Adrenal gland (tissue), 19 donors: ENCODE measurements at places on chromosomes 2 and 18.

DNA sequence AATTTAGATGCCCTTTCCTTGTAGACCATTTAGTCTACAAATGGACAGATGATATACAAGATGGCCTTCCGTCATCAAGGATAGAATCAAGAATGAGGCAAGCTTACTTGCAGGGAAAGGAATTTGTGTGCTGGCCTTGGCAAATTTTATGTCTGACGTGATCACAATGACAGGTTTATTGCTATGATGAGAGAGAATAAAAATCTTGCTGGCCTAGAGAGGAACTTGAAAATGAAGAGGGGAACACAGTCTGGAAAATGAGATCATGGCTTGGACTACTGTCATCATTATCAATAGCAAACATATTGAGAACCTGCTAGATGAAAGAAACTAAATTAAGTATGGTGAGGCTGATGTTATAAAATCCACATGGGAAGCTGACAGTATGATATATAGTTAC is 66.0 kb downstream of the CSRNP3 start:
- no peak overlapping the region for H3K27ac ChIP-seq
- H3K4me1 ChIP-seq = no peaks in the 10 kb centered on the region
- no peaks in the 10 kb centered on the region for H3K27me3 ChIP-seq
- DNase-seq = no peak

DNA sequence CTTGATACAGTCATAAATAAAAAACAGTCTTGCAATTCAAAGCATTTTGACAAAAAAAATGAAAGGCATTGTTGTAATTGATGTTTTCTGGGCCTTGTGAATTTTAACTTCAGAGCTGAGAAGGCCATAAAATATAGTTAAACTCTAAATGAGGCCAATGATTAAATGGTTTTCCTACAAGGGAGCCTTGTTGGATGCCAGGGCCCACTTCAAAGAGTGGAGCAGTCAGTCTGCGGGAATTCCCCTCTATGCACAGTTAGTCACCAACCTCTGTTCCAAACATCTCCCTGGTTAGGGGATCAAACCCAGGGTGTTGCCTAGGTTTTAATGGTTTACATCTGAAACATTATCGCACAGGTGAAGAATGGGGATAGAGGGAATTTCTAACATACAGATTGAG is 143.4 kb downstream of the NCKAP5 start:
- H3K27me3 ChIP-seq = no peaks in the 10 kb centered on the region
- H3K36me3 ChIP-seq = no peaks in the 10 kb centered on the region
- DNase-seq = no peak
- no peaks in the 10 kb centered on the region for H3K4me1 ChIP-seq
- no peak overlapping the region for H3K4me3 ChIP-seq
- no peak overlapping the region for H3K27ac ChIP-seq

GRCh38 chr2:163692611-163693482 is 43.0 kb downstream of the FIGN start:
- no peaks in the 10 kb centered on the region for H3K4me1 ChIP-seq
- no peaks in the 10 kb centered on the region for H3K27me3 ChIP-seq
- DNase-seq = no peak
- peak overlapping the region; percentile 27 for H3K4me3 ChIP-seq

GRCh38 chr2:101704046-101704466 is 6.5 kb downstream of the MAP4K4 start:
- H3K27ac ChIP-seq = no peak overlapping the region
- H3K4me3 ChIP-seq = no peak overlapping the region
- no peaks in the 10 kb centered on the region for H3K27me3 ChIP-seq
- H3K36me3 ChIP-seq = no peaks in the 10 kb centered on the region
- H3K4me1 ChIP-seq = peaks cover 36% of the 10 kb centered on the region

DNA sequence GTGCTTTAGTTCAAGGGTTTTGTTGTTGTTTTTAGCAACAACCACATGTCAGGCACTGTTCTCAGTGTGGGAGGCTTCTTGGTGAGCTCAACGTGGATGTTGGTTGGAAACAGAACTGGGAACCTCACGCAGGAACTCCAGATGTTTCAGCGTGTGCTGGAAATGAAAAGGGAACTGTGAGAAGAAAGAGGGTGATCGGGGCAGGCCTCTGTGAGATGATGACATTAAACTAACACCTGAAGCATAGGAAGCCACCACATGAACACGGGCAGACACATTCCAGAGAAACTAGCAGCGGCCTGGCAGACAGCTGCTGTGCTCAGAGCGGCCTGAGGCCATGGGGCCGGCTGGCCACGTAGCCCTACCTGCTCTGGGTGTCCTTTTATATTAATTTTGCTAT is 66.4 kb downstream of the COA5 start:
- no peak overlapping the region for H3K4me3 ChIP-seq
- H3K36me3 ChIP-seq = peaks cover 71% of the 10 kb centered on the region
- DNase-seq = peak; percentile 49
- H3K27me3 ChIP-seq = no peaks in the 10 kb centered on the region
- no peak overlapping the region for H3K27ac ChIP-seq

GRCh38 chr2:100855606-100856005 is 35.7 kb downstream of the NPAS2 start:
- no peaks in the 10 kb centered on the region for H3K27me3 ChIP-seq
- H3K36me3 ChIP-seq = no peaks in the 10 kb centered on the region
- H3K4me1 ChIP-seq = no peaks in the 10 kb centered on the region
- H3K27ac ChIP-seq = no peak overlapping the region
- no peak overlapping the region for H3K4me3 ChIP-seq

- no peaks in the 10 kb centered on the region for H3K36me3 ChIP-seq
Measured at GRCh38 chr2:135996304-135996703, 10.9 kb upstream of the DARS1 start.

DNA sequence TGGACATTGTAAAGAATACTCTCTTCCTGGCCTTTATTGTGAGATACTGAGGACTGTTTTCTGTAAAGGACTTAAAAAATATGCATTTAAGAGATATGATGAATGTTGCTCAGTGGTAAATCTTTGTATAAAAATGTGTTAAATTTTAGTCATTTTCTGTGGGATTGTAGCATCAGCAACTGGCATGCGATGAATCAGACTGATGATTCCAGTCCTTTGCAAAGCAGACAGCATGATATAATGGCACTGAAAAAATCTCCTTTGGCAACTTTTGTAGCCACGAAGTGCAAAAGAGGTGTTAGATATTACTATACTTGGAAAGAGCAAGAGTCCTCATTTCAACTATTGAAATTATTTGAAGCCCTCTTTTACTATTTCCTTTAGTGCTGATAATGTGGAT is 678.7 kb downstream of the PLCL1 start:
- DNase-seq = no peak
- no peak overlapping the region for H3K27ac ChIP-seq

DNA sequence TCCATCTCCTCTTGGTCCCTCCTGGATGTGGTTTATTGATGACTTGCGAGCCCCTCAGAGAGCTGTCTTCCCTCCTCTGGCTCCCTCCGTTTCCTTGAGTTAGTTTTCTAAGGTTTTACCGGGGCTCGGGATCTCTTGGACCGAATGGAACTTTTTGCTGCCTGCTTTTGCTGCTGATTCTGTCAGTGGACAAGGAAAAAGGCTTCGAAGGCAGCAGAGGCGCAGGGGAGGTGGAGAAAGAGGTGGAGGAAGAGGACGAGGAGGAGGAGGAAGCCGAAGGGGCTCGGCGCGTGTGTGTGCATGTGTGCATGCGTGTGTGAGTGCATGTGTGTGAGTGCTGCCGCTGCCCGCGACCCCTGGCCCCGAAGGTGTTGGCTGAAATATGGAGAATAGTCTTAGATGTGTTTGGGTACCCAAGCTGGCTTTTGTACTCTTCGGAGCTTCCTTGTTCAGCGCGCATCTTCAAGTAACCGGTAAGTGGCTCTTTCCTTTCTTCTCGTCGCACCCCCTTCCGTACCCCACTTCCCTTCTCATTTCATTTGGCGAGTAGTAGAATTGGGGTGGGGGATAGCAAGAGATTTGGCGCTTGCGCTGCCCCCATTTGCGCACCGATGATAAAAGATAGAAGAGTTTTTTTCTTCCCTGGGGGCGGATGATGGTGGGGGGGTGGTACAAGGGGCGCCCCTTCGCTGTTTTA is 557 bp downstream of the DCC start:
- no peak for DNase-seq
- no peaks in the 10 kb centered on the region for H3K36me3 ChIP-seq
- H3K4me3 ChIP-seq = no peak overlapping the region
- no peaks in the 10 kb centered on the region for H3K4me1 ChIP-seq
- peaks cover 10% of the 10 kb centered on the region for H3K27me3 ChIP-seq
- H3K27ac ChIP-seq = no peak overlapping the region

DNA sequence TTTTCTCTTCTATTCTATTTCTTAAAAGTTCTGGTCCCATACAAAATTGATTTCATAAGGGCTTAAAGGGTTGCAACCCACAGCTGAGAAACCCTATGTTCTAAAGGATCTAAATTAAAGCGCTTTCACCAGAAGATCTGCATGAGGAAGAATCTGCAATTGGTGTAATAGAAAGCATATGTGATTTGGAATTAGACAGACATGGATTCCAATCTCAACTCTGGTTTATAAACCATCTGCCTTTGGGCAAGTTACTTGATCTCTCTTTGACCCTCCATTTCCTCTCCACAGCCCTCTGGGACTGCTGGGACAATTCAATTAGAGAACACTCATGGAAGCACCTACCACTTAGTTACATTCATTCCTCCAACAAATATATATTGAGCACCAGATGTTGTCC is 178.7 kb downstream of the ANTXR1 start:
- no peak overlapping the region for H3K4me3 ChIP-seq
- peaks cover 20% of the 10 kb centered on the region for H3K4me1 ChIP-seq
- DNase-seq = no peak
- no peaks in the 10 kb centered on the region for H3K27me3 ChIP-seq

DNA sequence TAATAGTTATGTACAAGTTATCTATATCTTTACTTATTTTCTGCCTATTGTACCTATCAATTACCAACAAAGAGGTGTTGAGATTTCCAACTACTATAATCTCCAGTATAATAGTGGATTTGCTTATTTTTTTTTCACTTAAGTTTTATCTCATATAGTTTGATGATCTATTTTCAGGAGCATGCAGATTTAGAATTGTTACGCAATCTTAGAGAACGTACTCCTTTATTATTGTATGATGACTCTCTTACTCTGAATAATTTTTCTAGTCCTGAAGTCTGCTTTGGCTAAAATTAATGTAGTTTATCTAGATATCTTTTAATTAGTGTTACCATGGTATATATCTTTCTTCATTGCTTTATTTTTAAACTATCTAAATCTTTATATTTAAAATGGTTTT is 205.2 kb downstream of the SCG2 start:
- no peaks in the 10 kb centered on the region for H3K27me3 ChIP-seq
- no peak overlapping the region for H3K27ac ChIP-seq
- no peak for DNase-seq
- no peaks in the 10 kb centered on the region for H3K4me1 ChIP-seq

DNA sequence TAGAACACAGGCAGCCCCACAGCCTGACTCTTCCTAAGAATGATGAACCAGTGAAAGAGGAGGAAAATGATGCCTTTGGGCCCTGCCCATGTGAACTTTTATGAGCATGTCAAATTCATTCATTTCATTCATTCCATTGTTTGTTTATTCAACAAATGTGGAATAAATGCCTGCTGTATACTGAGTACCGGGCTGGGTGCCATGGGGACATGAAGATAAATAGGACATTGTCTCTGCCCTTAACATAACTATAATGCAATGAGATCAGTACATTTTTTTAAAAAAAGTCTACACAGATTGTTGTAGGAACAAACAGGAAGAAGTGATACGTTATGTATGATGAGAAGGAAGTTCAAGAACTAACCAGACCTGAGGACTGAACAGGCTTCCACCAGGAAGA is 14.7 kb downstream of the MREG start:
- H3K36me3 ChIP-seq = no peaks in the 10 kb centered on the region
- no peaks in the 10 kb centered on the region for H3K27me3 ChIP-seq
- H3K4me3 ChIP-seq = no peak overlapping the region
- H3K27ac ChIP-seq = no peak overlapping the region
- H3K4me1 ChIP-seq = no peaks in the 10 kb centered on the region
- no peak for DNase-seq

DNA sequence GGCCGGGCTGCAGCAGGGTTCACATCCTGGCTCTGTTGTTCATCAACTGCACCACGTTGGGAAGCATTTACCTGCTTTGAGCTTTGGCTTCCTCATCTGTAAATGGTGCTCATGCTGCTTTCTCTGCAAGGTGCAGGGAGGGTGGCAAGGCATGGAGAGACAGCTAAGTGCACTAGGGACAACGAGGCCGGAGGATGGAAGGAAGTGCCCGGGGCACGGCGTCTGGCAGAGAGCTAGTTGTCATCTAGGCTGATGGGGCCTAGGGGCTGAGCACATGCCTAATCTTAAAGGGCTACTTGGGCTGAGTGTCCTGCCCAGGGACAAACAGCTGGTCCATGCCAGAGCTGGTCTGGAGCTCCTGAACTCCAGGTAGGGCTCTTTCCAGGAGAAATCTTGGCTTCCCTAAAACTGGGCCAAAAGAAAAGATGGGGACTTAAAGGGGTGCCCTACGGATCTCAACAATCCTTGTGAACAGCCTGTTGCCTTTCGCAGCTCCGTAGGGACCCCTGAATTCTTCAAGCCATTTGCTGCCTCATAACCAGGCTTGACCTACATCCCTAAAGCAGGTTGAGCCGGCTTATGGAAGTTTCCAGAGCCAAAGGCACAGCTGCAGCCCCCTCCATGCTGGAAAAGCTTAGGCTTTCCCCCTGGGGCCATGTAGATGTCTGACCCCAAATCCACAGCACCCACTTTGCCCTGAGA is 130.8 kb downstream of the SMAD7 start:
- no peaks in the 10 kb centered on the region for H3K4me1 ChIP-seq
- H3K27ac ChIP-seq = no peak overlapping the region
- H3K4me3 ChIP-seq = no peak overlapping the region
- no peaks in the 10 kb centered on the region for H3K27me3 ChIP-seq
- H3K36me3 ChIP-seq = no peaks in the 10 kb centered on the region

GRCh38 chr18:77992057-77992456 is 742.4 kb downstream of the GALR1 start:
- H3K36me3 ChIP-seq = no peaks in the 10 kb centered on the region
- H3K4me1 ChIP-seq = no peaks in the 10 kb centered on the region
- no peak for DNase-seq
- no peak overlapping the region for H3K27ac ChIP-seq

- H3K4me1 ChIP-seq = no peaks in the 10 kb centered on the region
- no peaks in the 10 kb centered on the region for H3K27me3 ChIP-seq
Measured at GRCh38 chr2:211061612-211062296, 505.4 kb downstream of the CPS1 start.

DNA sequence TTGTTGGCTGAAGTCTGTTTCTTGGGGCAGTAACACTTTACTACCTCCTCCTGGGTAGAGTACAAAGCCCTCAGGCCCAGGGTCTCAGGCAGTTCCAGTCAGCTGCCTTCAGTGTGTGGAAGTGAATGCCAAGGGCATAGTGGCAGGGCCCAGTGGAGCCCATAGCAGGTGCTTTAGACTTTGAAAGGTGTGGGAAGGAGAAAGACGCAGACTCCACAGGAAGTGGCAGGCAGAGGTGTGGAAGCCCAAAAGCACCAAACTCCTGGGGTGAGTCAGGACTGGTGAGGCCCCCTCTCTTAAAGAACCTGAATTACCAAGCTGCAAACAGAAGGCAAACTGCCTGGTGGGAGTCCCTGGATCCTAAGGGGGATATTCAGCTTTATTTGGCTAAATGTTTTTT is 45.3 kb downstream of the ADAM23 start:
- no peak for DNase-seq
- H3K4me1 ChIP-seq = no peaks in the 10 kb centered on the region
- H3K4me3 ChIP-seq = no peak overlapping the region
- H3K36me3 ChIP-seq = no peaks in the 10 kb centered on the region

GRCh38 chr2:228339525-228339924 is 158.0 kb upstream of the SPHKAP start:
- no peaks in the 10 kb centered on the region for H3K36me3 ChIP-seq
- no peaks in the 10 kb centered on the region for H3K27me3 ChIP-seq
- H3K4me1 ChIP-seq = no peaks in the 10 kb centered on the region
- no peak overlapping the region for H3K4me3 ChIP-seq

- no peaks in the 10 kb centered on the region for H3K27me3 ChIP-seq
- no peaks in the 10 kb centered on the region for H3K36me3 ChIP-seq
- no peaks in the 10 kb centered on the region for H3K4me1 ChIP-seq
- no peak for DNase-seq
- H3K27ac ChIP-seq = no peak overlapping the region
- H3K4me3 ChIP-seq = no peak overlapping the region
Measured at GRCh38 chr2:157269922-157270321, 12.4 kb downstream of the GALNT5 start.
